ENCODE measurements at places on chromosomes 1 and 21.

- no peak for DNase-seq
Observed at GRCh38 chr1:8408151-8408839, 90.4 kb downstream of the SLC45A1 start.

DNA sequence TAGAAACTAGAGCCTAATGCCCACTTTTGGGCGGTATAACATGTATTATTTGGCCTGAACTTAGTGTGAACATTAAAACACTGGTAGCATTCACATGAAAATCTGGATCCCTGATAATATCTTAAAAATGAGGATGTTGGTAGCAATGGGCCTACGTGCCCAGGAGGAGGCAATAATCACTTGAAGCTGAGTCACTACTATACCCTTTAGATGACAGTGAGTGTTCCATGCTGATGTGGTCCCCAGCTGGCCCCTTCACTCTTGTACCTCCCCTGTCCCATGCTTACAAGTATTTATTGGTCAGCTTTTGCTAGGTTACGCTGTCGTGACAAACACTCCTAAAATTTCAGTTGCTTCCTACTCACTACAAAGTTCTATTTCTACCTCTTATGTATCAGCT is 23.0 kb upstream of the POU2F1 start:
- no peak for DNase-seq

DNA sequence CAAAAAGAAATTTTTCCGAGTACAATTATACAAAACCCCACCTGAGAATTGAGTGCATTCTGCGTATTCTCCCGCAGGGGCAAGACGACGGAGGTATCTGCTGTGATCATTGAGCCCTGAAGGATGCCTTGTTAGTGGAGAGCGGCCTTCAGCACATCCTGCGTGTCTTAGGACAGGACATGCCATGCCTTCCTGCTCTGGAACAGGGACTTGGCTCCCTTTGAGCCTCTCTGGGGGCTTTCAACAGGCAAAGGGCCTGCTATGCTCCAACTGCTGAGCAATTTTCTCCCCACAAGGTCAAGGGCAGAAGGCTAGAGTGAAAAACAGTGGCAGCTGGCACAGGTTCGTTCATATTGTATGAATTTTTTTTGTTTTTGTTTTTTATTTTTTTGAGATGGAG is 52.4 kb downstream of the TOR1AIP2 start:
- DNase-seq = no peak

DNA sequence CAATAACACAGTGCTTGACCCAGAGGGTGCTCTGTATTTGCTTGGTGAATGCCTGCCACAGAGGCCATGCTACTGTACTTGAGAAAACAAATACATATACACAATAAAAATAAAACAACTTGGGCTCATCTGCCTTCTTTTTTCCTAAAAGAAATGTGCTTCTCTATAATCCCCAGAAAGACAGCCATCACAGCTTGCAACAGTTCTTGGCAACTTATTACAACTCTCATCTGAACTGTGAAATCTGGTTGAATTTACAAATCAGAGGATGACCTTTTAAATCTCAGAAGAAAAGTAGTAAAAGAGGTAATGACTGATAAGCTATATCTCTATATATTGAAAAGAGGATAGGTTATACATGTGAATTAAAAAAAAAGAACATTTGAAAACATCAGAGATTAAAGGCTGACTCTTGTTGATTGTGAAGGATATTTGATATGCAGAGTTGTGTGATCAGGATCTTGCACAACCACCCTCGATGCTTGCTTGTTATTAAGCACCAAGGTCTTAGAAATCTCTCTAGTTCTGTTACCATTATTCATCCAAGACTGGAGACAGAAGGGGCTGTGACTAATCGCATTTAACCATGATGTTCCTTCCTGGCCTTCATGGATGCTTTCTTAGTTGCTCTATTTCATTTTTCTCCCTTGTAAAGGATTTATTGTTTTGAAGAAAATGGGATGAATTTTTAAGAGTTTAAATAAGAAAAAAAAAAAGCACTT is 213.4 kb downstream of the APP start:
- no peak for DNase-seq

Measured in activated T-helper 1 cell treated with anti-CD3 and anti-CD28 coated beads, Interleukin-2, amount 50 U/mL, for 16 hours (primary cell).